ENCODE measurements at places on chromosomes 11 and 22.

DNA sequence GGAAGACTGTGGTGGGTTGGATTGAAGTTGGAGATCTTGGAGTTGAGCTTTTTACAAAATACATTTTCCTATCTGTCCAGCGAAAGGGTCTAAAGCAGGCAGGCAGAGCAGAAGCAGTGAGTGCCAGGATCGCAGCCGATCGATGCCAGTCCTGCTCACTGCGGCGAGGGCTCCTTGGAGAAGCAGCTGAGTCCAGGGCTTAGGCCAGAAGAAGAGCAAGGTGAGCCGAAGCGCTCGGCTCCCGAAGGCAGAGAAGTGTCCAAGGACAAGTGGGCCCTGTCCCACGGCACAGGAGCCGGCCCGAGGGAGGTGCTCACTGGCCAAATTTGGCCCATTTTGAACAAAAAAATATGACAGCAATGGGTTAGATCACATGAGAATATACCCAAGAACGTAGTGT lies 637.8 kb downstream of the BRD1 start:
- DNase-seq = no peak

DNA sequence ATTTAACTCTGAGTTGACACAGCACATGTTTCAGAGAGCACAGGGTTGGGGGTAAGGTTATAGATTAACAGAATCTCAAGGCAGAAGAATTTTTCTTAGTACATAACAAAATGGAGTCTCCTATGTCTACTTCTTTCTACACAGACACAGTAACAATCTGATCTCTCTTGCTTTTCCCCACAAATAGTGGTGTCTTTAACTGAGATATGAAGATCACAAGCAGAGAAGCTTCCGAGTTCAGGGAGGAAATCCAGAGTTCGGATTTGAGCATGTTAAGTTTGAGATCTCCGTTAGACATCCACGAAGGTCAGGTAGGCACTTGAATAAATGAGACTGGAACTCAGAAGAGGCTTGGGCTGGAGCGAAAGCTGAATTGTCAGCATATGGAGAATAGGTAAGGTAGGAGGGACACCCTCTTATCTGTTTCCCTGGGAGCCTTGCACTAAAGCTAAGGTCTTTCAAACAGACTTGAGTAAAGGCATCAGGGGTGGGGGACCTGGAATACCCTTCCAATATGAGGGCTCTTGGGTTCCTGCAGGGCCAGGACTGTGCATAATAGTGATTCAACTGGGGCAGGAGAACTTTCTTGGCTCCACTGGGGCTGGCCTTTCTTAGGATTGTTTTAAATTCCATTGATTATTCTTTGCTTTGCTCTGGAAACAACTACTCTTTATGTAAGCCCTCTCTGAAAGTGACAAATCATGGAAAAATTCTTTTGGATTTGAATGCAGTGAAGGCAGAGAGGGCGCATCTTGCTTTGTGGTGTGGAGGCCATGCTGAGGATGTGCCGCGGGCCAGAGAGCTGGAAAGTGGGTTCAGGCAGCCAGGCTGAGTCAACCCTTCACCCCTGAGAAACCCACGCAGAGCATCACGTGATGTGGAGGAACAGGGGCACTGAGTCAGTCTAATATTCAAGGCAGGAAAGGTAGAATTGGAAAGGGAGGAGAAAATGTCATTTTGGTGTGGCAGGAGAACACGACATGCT lies 62.7 kb upstream of the AMPD3 start:
- DNase-seq = no peak

- no peak for DNase-seq
These were observed 27.8 kb upstream of the FADD start for GRCh38 chr11:70175236-70175698.

GRCh38 chr11:77082838-77083565 lies 16.2 kb downstream of the CAPN5 start:
- DNase-seq = peak; percentile 28

- peak; percentile 7 for DNase-seq
These were observed 128.2 kb upstream of the C11orf58 start for GRCh38 chr11:16610213-16610737.

DNA sequence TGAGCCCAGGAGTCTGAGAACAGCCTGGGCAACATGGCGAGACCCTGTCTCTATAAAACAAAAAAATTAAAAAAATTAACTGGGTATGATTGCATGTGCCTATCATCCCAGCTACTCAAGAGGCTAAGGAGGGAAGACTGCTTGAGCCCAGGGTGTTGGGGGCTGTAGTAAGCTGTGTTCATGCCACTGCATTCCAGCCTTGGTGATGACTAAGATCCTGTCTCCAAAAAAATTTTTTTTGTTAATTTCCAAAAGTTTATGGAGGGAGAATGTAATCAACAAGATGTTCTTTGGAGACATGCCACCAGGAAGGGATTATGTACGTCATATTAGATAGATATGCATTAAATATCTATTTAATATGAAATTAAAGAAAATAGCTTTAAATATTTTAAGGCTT lies 267.5 kb downstream of the SBF2 start:
- DNase-seq = no peak

Data from mesendoderm (in vitro differentiated cells).